ENCODE measurements at places on chromosomes 2 and 18.
A peak's percentile ranks its signal among the peaks of the same experiment; 100 is the strongest.

GRCh38 chr18:63963615-63964256, 6.1 kb upstream of the SERPINB8 start:
- no peak for DNase-seq

DNA sequence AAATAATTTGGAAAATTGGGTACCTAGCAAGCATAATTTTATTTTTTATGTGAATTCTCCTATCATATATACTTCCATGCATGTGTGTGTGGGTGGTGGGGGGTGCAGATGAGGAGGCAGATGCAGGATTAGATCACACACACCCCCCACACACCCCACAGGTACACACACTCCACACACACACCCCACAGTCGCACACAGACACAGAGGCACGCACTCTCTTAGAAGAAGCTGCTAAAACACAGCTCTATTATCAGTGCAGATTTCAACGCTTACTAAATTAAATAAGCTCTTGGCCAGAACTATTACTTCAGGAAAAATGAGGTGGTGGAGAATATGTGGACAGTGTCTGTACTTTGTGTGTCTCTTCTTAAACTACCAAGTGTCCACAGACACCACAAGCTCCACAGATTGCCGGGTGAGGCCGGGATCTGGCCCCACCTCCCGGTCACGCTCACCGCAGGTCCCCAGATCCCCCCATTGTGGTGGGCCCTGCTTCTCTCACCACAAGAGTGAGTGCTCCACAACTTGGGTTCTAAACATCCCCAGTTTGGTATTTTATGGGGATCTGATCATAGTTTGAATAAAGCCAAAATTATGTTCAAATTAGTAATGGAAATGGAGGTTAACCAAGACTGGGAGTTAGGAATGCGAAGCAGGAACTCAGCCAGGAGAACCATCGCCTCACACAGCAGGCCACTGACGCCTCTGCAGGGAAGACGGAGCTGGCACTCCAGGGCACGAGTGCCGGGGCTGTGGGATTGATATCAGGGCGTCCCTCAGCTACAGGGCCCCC, 102.1 kb downstream of the PXDN start:
- DNase-seq = no peak

GRCh38 chr2:240213226-240213475, 72.7 kb upstream of the OTOS start:
- DNase-seq = no peak

- no peak for DNase-seq
Observed at GRCh38 chr18:7601936-7602335, 34.8 kb downstream of the PTPRM start.

GRCh38 chr2:32161296-32161695, 4.4 kb upstream of the SLC30A6 start:
- DNase-seq = no peak

DNA sequence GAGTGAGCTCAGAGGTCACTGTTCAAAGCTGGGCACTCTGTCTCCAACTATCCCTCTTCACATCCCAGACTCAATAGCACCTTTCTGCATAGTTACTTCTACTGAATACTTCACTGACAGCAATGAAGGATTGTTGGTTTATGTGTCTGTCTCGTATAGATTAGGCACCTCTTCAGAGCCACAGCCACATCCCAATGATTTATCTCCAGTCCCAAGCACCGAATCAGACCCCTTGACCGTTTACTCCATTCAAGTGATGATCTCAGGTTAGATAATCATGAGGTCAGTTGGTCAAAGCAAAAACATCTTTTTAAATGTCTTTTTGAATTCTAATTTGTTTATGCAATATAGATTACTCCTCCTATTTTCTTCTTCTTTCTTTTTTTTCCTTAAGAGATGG, 14.7 kb downstream of the NEDD4L start:
- no peak for DNase-seq

- no peak for DNase-seq
Observed at GRCh38 chr18:39449566-39449965, 1884.0 kb upstream of the CELF4 start.

- DNase-seq = no peak
Observed at GRCh38 chr2:100924520-100925451, 77.3 kb upstream of the RPL31 start.

- no peak for DNase-seq
Observed at GRCh38 chr2:59233920-59234319, 992.8 kb upstream of the FANCL start.

GRCh38 chr18:73201940-73202339, 334.2 kb upstream of the NETO1 start:
- DNase-seq = no peak

GRCh38 chr2:140639628-140640027, 1491.2 kb downstream of the LRP1B start:
- no peak for DNase-seq

- no peak for DNase-seq
Observed at GRCh38 chr2:66233981-66234380, 200.9 kb upstream of the MEIS1 start.

DNA sequence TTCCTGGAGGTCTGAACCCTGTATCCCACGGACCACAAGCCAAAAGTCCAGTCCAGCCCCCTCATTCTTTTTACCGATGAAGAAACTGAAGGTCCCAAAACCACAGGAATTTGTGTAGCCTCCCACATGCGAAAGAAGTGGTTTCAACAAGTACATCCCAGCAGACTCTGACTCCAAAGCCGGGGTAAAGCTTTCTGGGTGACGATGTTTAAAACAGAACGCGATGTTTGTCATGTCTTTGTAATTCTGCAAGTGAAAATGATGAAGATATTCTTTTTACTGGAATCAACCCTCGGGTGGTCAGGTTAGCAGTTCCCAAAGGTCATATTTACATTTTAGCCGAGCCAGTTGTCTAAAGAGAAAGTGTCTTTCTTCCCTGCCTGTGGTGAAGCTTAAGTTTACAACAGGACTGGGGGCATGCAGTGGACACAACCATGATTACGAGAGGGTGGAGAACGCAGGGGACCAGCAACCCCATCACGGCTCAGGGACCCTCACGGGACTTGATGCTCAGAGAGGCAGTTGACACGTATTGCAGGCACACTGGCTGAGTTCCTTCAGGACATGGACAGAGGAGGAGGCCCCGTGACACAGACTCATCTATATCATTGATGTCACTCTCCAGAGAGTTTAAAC, 17.8 kb upstream of the TMEM131 start:
- no peak for DNase-seq

DNA sequence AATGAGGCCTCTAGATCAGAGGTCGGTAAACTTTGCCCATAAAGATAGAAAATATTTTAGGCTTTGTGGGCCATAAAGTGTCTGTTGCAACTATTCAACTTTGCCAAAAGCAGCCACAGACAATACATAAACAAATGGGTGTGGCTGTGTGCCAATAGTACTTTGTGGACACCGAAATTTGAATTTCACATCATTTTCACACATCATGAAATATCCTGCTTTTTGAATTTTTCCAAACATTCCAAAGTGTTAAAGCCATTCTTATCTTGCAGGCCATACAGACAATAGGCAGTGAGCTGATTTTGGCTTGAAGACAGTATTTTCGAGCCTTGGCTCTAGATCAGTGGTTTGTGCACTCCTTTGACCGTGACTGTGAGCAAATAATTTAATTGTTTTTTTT, 51.1 kb upstream of the EPC2 start:
- DNase-seq = no peak

DNA sequence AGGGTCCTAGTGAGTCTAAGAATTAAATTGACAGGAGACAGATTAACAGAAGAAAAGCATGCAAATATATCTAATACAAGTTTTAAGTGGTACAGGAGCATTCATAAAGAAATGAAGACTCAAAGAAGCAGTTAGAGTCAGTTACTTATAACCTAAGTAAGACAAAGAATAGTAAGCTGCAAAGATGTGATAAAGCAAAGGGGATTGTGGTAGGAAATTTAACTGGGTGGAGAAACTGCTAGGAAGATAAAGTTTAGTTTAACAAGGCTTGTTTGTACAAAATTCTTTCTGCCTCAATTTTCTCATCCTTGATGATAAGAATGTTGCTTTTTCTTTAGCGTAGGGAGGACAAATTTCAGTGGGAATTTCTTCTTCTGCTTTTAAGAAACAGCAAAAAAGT, 35.5 kb upstream of the ST6GAL2 start:
- no peak for DNase-seq

- no peak for DNase-seq
Observed at GRCh38 chr2:232014681-232015080, 53.2 kb downstream of the DIS3L2 start.

DNA sequence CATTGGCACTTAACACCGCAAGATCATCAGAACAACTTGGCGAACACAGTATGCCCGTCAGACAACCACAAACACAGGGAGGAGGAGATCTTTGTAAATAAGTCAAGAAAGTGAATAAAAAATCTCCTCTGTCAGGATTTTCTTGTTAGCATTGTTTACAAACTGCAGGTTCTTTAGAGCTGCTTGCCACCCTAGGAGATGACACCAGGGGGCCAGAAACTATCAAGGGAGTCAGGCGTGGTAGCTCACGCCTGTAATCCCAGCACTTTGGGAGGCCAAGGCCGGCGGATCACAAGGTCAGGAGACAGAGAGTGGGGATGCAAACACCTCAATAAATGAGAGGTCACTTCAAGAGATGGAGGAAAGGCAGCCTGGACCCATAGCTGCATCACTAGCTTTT, 428.1 kb downstream of the SETBP1 start:
- no peak for DNase-seq

DNA sequence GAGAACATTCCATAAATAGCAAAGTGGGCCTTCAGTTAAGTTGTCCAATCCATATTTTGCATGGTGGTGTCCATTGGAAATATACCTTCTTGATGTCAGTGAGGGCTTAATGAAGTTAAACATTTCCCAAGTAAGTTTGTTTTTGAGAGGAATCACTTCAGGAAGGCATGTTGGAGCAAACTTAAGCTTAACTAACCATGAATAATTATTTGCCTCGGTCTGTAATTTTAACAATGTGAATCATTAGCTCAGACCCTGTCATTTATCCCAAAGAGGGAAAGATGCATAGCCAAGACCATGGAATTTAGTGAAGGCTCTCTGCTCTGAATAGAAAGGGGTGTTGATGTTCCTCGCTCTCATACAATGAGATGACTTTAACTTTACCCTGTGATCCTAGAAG, 47.4 kb downstream of the SPATS2L start:
- DNase-seq = no peak

GRCh38 chr2:226767056-226767813, 32.4 kb downstream of the IRS1 start:
- DNase-seq = no peak

- DNase-seq = peak; percentile 11
Observed at GRCh38 chr2:112121682-112122254, 16.4 kb upstream of the FBLN7 start.
